ENCODE measurements at places on chromosomes 2 and 18.

DNA sequence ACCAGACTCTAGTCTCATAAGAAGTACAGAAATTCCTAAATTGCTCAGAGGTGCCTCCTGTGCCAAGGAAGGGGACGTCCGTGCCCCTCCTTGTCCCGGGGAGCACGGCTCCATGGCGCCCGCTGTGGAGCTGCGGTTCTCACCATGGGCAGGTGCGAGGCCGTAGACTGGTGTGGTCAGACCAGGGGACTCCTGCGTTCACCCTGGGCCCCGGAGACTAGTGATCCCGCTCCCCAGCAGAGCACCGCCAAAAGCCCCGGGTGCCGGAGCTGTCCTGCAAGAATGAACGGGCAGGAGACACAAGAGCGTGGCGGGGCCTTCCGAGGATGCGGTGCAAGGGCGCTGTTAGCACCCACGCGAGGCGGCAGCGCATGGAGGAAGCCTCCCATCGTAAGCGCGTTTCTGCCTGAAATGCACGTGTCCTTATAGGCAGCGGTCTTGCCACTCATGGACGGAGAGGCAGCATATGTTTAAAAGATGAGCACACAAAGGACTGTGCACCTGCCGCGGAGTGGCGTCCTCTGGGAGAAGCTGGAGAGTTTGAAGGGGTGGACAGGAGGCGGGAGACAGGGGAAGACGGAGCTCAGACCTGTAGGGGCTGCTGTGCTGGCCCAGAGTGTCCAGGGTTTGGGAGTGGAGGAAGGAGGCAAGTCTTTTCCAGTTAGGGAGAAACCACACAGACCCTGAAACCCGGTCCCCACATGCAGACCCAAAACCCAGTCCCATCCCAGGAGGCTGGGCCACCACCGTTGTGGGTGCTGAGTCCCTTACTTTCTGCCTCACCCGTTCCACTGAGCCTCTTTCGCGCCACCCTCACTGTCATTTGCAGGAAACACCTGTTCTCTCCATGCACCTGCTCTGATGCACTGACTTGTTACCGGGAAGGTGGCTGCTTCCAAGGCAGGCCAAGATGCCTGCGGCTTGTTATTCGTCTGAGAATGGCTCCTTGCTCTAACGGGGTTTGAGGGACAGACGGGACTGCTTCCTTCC, 7.5 kb upstream of the KCNG2 start:
- DNase-seq: no peak

- DNase-seq: no peak
Measured at GRCh38 chr2:233346376-233346775, 7.9 kb upstream of the DGKD start.

- no peak for DNase-seq
Measured at GRCh38 chr2:83654091-83654611, 804.9 kb downstream of the SUCLG1 start.

GRCh38 chr2:222518570-222519381, 94.4 kb downstream of the SGPP2 start:
- DNase-seq: no peak

- DNase-seq: no peak
Measured at GRCh38 chr2:29033172-29033571, 41.2 kb downstream of the PCARE start.

- no peak for DNase-seq
Measured at GRCh38 chr2:241814643-241815476, 5.9 kb downstream of the NEU4 start.

DNA sequence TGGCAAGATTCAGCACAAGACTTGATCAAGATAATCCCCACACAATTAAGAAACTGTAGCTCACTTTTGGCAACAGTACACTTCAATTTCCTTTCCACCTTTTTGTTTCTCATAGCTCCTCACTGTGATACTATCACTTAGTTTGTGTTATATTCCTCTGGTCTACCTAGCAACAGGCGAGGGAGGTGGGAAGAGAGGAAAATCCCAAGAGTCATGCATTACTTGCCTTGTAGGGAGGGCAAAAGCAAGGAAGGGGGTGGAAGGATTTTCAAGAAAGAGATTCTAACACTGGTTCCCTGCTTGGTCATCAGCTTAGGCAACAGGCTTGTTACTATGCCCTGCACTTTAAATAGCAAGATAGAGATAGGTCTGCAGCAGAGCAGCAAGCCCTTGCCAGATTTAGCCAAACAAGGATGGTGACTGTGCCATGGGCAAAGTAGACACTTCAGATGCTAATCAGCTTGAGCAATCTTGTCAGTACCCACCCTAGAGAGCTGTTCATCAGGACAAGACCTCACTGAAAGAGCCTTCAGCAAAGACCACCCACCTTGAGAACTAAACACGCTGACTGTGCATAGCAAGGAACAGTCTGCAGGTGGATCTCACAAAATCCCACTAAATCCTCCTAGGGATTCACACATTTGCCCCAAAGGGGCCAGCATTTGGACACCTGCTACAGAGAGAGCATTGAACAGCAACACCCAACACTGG, 134.6 kb downstream of the MBD2 start:
- DNase-seq: no peak

DNA sequence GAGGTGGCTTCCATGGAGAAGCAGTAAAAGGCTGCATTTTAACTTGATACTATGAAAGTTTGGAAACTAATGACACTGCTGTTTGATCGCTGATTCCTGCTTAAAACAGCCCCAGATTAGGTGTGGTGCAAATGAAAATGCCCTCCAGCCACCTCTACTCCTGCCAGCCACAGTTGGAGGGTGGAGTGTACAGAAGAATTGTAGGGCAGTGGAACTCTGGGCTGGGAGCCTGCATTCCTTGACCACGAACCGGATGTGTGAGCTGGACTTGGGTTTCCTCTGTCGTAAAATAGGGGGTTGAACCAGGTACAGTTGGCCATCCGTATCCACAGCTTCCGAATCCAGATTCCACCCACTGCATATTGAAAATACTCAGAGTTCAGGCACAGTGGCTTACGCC, 84.6 kb upstream of the RFX8 start:
- DNase-seq: no peak

DNA sequence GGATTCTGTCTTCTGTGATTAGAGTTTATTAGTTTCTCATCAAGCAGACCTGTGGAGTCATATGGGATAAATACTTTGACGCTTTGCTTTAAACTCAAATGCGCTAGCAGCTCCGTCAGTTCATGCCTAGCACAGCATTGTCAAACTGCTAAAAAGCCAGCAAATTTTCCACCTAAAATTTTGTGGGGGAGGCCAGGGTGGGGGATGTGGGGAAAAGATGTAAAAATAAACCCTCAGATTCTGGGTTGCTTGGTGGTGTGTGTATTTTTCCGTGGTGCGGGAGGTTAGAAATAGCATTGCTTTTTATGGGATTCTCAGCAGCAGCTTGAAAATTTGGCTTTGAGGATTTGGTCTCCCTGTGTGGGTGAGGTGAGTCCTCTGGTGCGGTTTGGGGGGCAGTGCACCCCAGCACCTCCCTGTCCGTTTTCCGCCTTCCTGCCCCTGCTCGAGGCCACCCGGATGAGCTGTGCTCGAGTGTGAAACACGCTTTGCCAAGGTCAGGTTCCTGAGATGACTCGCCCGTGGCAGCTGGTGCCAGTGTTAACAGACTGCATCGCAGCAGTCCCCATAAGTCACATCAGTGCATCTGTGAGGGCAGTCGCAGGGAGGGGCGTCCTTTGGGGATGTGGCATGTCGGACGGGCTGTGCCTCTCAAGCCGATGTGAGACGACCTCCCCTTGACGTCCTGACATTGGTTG, 65.9 kb downstream of the LDLRAD4 start:
- DNase-seq: no peak

- no peak for DNase-seq
Measured at GRCh38 chr18:3350021-3350420, 88.1 kb downstream of the MYL12B start.

GRCh38 chr2:171592036-171592555, 69.8 kb downstream of the CYBRD1 start:
- no peak for DNase-seq

Data from activated T-helper 2 cell treated with anti-CD3 and anti-CD28 coated beads, Interferon-gamma antibody, Interleukin-2, Interleukin-4, amounts not matched to agents 10 μg/mL and 5 μg/mL and 100 μg/mL, durations not matched to agents 14 hours and 24 hours and 36 hours (primary cell).